Stimulated activated naive CD8-positive, alpha-beta T cell treated with anti-CD3 and anti-CD28 coated beads, Interleukin-15, Interleukin-2, amounts not matched to agents 100 U/mL and 50 U/mL, for 24 hours (primary cell): ENCODE measurements at places on chromosomes 12 and 14.

GRCh38 chr12:88638388-88638787, 58.1 kb upstream of the KITLG start:
- no peak for DNase-seq

DNA sequence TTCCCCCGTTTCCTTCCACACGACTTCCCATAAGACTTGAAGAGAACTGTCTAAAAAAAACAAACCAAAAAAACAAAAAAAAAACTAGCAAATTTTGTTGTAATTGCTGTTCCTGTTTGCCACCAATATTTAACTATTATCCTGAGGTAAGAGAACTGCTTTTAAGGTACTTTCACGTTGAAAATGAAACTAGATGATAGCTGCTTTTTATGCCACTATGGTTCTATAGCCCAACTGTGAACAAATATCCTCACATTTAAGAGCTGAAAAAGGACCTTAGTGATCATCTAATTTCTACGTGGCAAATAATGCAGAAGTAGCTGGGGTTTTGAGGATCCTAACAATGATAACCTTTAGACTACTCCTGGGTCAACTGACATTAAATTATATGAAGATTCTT, 98.6 kb downstream of the TAOK3 start:
- DNase-seq: no peak

DNA sequence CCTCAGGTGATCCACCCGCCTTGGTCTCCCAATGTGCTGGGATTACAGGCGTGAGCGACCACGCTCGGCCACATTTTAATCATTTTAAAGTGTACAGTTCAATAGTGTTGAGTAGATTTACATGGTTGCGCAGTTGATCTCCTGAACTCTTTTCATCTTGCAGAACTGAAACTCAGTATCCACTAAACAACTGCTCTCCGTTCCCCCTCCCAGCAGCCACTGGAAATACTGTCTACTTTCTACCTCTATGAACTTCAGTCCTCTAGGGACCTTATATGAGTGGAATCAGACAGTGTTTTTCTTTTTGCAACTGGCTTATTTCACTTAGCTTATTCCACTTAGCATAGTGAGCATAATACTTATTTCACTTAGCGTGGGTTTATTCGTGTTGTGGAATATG, 53.7 kb downstream of the KCTD10 start:
- no peak for DNase-seq

DNA sequence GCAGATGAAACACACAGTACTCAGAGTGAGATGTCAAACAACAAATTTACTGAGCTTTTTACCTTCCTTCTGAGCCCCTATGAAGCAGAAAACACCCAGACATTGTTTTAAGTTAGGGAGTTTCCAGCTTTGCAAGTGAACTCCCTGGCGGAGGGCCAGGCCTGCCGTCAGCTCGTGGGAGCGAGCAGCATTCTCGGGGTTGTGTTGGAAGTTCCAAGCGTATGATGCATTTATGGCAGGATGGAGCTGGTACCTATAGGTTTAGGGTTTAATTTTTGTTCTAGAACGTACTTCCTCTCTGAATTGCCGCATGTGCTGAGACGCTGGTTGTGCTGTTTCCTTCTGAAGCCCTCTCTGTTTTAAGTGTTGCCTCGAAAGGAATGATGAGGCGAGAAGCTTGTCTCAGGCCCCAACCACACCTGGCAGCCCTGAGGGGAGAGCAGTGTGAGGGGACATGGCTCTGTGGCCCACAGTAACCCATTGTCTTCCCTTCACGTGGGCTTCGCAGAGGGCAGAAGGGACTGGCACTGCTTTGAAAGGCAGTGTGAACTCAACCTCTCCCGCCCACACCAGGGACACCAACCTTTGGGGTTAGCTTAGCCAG, 76.6 kb downstream of the SSPN start:
- peak; percentile 30 for DNase-seq

DNA sequence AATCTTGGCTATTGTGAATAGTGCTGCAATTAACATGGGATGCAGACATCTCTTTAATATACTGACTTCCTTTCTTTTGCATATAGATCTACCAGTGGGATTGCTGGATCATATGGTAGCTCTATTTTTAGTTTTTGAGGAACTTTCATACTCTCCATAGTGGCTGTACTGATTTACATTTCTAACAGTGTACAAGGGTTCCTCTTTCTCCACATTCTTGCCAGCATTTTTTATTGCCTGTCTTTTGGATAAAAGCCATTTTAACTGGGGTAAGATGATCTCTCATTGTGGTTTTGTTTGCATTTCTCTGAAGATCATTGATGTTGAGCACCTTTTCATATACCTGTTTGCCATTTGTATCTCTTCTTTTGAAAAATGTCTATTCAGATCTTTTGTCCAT, 8.4 kb downstream of the AMDHD1 start:
- DNase-seq: no peak

- DNase-seq: no peak
Observed at GRCh38 chr14:63178912-63179311, 25.3 kb upstream of the RHOJ start.

DNA sequence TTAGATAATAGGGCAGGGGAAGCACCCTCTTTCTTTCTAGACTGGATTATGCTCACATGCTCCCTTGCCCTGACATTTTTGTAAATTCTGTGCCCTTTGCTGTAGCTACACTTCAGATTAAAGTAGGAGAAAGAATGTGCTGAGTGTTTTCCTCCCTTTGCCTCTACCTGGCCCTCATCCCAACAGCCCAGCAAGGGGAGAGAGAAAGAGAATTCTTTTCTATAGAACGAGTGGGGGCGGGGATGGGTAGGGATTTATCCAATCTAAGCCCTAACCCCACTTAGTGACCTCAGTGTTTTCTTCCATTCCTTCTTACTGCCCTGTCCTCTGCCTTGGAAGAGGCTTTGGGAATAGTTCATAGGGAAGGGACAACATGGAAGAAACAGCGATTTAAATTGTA, 13.5 kb downstream of the GPR84 start:
- DNase-seq: no peak

DNA sequence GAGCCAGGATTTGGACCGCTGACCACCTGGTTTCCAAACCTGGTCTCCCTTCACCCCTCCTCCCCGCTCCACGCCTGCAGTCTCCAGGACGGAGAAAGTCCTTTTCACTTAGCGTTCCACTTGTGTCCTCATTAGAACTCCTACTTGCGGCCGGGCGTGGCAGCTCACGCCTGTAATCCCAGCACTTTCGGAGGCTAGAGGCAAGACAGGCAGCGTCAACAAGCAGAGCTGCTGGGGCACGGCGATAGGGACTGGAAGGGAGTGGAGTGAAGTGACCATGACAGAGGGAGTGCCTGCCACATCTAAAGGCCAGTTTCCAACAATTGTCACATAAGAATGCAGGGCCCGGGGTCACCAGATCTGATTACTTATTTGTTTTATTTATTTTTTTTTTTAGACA, 132.5 kb upstream of the NCOR2 start:
- DNase-seq: no peak

DNA sequence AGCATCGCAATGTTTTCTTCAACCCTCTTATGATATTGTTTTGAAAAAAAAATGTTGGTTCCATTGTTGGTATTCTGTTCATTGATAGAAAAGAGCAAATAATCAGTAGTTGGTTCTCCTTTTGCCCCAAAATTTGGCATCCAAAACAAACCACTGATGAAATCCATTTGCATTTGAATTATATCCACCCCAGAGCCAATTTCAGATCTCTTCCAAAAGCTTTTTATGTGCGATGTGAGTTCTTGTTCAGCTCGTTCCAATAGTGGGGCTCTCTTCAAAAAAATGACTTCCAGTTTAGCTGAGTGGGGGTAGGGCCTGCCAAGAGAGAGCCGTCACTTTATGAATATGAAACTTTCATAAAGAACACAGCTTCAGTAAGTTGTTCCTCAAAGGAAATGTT, 130.7 kb downstream of the DIO2 start:
- DNase-seq: no peak

DNA sequence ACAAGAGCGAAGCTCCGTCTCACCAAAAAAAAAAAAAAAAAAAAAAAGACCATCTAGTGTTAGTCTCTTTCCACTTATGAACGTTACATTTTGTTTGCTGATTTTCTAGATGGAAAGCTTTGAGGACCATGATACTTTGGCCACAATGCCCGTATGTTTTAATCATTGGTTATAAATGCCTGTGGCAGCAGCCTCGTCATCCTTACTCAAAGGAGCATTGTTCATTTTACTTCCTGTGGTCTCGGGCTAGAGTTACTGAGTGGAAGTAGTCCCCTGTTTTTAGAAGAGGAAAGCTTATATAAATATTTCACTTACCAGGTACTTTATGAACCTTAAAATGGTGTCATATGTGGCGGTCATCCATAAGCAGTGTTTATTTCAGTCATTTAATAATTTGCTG, 359.9 kb downstream of the AEBP2 start:
- no peak for DNase-seq

GRCh38 chr12:124125203-124125871, 152.3 kb downstream of the ZNF664 start:
- no peak for DNase-seq

- no peak for DNase-seq
Observed at GRCh38 chr14:45559626-45560025, 306.6 kb upstream of the MIS18BP1 start.

DNA sequence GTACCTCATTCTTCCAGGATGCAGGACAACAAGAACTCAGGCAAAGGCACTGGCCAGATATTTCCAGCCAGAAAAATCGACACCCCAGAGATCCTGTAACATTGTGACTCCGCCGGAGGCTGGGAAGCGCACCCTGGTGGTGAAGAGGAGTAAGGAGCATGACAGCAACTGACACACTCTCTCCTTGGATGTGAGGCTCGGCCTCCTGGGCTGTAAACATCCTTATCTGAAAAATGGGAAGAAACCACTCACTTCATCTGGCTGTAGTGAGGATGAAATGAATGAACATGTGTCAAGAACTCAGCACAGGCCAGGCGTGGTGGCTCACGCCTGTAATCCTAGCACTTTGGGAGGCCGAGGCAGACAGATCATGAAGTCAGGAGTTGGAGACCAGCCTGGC, 27.5 kb downstream of the TCHP start:
- DNase-seq: peak; percentile 45

DNA sequence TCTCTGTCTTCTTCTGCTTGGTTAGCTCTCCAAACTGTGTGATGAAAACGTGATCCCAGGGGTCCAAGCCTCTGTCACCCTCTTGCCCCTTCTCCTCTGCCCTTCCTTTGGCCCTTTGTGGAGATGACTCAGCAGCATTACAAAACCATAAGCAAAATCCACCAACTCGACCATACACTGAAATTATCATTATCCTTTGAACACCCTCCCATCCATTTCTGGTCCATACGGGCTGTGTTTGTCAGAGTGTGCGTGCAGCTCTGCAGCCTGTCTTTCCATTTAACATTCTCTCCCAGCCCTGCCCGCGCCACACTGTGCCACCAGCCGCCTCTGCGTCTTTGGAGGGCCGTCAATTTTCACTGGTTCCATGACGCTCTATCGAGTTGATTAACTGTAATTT, 69.2 kb downstream of the SLC25A47 start:
- no peak for DNase-seq

GRCh38 chr12:60844875-60845274, 1249.0 kb downstream of the SLC16A7 start:
- no peak for DNase-seq

DNA sequence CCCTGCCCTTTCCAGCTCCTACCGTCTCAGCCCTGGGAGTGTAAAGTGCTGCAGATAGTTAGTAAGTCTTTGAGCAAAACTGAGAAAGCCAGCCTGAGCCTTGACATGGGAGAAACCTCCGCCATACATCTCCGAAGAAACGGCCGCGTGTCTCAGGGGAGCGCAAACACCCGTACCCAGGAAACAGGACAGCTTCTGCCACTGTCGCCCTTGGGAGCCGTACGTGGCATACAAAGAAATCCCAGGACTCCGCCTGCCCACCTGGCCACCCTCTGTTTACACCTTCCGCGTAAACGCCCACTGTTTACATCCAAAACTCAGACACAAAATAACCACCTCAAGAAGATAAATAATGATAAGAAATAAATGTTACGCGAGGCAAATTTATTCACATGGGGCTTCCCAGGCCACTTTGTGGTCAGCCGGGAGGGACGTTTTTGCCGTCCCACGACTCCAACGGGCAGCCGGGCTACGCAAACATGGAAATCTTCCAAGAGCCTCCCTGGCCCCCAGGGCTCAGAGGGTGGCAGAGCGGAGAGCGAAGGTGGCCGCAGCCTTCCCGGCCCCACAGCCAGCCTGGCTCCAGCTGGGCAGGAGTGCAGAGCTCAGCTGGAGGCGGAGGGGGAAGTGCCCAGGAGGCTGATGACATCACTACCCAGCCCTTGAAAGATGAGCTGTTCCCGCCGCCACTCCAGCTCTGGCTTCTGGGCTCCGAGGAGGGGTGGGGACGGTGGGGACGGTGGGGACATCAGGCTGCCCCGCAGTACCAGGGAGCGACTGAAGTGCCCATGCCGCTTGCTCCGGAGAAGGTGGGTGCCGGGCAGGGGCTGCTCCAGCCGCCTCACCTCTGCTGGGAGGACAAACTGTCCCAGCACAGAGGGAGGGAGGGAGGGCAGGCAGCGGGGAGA, at the start of gene BDKRB2:
TSS of gene BDKRB2 (plus strand) at position 689 of the 908 bp plus-strand sequence. CDS start 32,269 bp downstream, outside the sequence.
- no peak for DNase-seq

DNA sequence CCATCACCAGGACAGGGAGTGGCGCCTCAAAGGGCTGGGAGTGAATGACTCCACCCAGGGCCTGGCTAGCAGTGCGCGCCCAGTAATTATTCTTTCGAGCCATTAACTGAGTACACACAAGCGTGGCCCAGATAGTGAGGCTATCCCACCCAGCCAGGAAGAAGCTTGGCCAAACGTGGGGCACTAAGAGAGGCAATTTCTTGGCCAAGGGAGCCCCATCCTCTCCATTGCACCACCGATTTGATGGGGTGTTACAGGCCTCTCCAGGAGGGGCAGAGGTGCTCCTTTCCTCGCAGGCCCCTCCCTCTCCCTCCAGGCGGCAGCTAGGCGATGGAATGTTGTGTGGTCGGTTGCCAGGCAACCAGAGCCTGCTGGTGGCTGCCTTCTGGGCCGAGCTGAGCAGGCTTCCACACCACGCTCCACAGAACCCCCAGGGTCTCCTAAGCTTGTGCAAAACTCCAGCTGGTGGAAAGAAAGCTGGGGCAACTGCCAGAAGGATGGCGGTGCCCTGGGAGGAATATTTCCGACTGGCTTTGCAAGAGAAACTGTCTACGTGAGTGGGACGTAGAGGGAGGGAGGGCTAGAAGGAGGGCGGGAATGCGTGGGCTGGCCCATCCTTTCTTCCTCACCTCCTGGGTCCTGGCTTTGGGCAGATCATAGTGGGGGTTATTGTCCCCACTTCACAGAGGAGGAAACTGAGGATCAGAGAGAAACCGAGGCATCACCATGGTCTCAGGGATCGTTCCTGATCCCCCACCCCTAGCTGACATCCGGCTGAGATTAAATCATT, at the start of gene CFAP73:
TSS of gene CFAP73 (plus strand) at position 364 of the 790 bp plus-strand sequence. CDS start at position 498, 134 bp downstream.
- peak; percentile 40 for DNase-seq

GRCh38 chr12:92602476-92602875, 100.3 kb upstream of the PLEKHG7 start:
- DNase-seq: no peak
